ENCODE measurements at places on chromosomes 5 and 9. TPM values are rescaled to one million over a fixed set of nuclear protein-coding genes. Genes with fewer than 3 reads are reported as not detected.

- H3K27ac ChIP-seq, result peak within 1 kb of the TSS; percentile 34
- H3K27me3 ChIP-seq, result peaks cover 30% of the 10 kb centered on the region
- H3K4me1 ChIP-seq, result peaks cover 8% of the 10 kb centered on the region
- peak within 1 kb of the TSS; percentile 70 for H3K4me3 ChIP-seq
These were observed at the start of gene GFPT2 for GRCh38 chr5:180353048-180353979. GFPT2 (minus strand) TSS chr5:180353336; CDS start chr5:180353217, 119 bp downstream.

DNA sequence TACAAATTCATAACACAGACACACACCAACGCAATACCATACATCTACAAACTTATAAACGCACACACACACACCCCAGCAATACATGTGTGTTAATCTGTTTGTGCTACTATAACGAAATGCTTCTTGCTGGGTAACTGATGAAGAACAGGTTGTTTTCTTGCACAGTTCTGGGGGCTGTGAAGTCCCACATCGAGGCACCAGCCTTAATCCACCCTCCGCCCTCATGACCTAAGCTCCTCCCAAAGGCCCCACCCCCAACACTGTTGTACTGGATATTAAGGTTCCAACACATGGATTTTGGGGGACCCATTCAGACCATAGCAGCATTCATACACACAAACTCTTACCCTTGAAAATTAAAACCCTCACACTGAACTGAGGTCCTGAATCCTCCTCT lies 38.8 kb upstream of the LPCAT1 start:
- no peaks in the 10 kb centered on the region for H3K27me3 ChIP-seq
- H3K4me3 ChIP-seq, result no peak overlapping the region
- no peak overlapping the region for H3K27ac ChIP-seq
- DNase-seq, result no peak

DNA sequence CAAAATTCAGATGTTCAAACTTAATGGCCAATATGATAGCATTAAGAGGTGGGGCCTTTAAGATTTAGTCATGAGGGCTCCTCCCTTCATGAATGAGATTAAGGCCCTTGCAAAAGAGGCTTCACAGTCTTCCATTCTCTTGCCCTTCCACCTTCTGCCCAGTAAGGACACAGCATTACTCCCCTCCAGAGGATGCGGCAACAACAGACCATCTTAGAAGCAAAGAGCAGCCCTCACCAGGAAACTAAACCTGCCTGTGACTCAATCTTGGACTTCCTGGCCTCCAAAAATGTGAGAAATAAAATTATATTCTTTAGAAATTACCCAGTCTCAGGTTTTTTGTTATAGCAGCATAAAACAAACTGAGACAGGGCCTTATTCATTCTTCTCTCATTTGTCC lies 8.2 kb downstream of the AP3B1 start:
- DNase-seq, result no peak
- H3K4me1 ChIP-seq, result peaks cover 27% of the 10 kb centered on the region

DNA sequence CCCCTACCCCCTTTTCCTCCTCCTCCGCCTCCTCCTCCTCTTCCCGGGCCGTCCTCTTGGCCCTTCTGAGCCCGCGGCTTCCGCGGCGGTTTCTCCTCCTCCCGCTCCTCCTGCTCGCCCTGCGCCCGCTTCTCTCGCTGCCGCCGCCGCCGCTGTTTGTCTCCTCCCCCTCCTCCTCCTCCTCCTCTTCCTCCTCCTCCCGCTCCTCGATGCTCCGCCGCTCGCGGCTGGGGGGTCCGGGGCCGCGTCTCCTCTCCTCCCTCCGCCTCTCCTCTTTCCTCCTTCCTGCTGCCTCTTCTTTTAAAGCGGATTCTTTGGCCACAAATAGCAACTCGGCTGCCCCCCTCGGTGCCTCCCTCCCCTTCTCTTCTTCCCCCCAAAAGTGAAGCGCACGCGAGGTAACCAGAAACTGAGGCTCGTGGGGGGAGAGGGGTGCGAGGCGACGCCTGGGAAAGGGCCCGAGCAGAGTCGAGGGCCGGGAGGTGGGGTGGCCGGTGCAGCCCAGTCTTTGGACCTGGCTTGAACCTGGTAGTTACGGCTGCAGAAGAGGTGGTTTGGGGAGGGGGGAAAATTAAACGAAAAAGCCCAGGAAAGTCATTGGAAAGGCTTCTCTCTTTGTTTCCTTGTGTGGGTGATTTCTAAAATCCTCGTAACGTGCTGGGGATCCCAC lies 1058.5 kb upstream of the DMAC1 start:
- DNase-seq, result peak; percentile 21
- H3K4me1 ChIP-seq, result peaks cover 4% of the 10 kb centered on the region
- H3K36me3 ChIP-seq, result no peaks in the 10 kb centered on the region
- H3K4me3 ChIP-seq, result peak overlapping the region; percentile 52
- H3K27ac ChIP-seq, result no peak overlapping the region

The PRDM9 gene
- not detected for total RNA-seq

DNA sequence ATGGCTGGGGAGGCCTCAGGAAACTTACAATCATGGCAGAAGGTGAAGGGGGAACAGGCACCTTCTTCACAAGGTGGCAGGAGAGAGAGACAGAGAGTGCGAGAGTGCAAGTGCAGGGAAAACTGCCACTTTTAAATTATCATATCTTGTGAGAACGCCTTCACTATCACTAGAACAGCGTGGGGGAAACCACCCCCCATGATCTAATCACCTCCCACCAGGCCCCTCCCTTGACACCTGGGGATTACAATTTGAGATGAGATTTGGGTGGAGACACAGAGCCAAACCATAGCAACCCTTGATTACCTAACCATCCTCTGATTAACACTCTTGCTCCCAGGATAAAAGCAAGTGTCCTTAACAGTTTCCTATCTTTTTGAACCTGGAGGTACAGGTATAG lies 21.1 kb downstream of the ADAMTS19 start:
- no peak overlapping the region for H3K4me3 ChIP-seq
- DNase-seq, result no peak
- no peak overlapping the region for H3K27ac ChIP-seq
- H3K27me3 ChIP-seq, result no peaks in the 10 kb centered on the region

DNA sequence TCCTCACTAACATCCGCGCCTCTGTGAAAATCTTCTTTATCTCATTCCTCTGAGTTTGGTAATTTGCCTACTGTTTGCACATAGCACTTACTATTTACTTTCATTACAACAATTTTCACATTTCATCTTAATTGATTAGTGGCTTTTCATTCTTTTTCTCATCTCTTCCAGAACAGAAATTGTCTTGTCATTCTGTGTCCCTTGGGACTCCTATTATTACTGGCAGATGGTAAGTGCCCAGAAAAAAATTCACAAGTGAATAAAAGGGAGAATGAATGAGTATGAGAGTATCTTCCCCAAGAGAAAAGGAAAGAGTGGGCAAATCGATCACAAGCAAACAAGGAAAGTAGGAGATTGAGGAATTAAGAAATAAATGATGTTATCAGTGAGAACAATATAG lies 876.1 kb downstream of the TLE4 start:
- H3K4me1 ChIP-seq, result no peaks in the 10 kb centered on the region
- H3K27ac ChIP-seq, result no peak overlapping the region
- no peaks in the 10 kb centered on the region for H3K36me3 ChIP-seq
- H3K4me3 ChIP-seq, result no peak overlapping the region

DNA sequence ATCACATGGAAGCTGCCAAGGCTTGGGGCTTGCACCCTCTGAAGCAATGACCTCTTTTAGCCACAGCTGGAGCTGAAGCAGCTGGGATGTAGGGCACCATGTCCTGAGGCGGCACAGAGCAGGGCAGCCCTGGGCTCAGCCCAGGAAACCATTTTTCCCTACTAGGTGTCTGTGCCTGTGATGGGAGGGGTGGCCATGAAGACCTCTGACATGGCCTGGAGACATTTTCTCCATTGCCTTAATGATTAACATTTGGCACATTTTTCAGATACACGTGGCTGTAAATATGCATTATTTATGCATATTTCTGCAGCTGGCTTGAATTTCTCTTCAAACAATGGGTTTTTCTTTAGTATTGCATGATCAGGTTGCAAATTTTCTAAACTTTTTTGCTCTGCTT lies 81.7 kb downstream of the OSMR start:
- H3K27me3 ChIP-seq, result no peaks in the 10 kb centered on the region
- DNase-seq, result no peak
- H3K36me3 ChIP-seq, result no peaks in the 10 kb centered on the region
- H3K4me3 ChIP-seq, result no peak overlapping the region

- DNase-seq, result no peak
- no peaks in the 10 kb centered on the region for H3K36me3 ChIP-seq
- no peaks in the 10 kb centered on the region for H3K27me3 ChIP-seq
- H3K4me3 ChIP-seq, result no peak overlapping the region
These were observed 4.7 kb downstream of the PGGT1B start for GRCh38 chr5:115257981-115258380.

The C5orf58 gene
- not detected for total RNA-seq
